ENCODE measurements at places on chromosomes 6 and 20.
A peak's percentile ranks its signal among the peaks of the same experiment; 100 is the strongest.

DNA sequence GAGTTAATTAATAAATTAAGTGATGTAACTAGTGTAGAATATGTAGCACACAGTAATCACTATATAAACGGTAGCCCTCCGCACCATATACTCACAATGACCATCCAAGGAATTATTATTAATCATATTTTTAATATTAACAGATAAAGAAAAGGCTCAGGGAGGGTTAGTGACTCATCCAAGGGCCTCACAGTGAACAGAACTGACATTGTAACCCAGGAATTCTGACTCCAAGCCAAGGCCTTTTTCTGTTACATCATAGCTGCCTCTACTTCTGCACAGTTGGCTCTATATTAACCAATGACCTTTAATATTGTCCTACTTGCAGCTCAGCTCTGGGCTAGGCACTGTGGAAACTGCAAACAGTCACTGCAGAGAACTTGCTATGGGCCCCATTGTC, 117.5 kb upstream of the SIRPG start:
- no peak for DNase-seq

DNA sequence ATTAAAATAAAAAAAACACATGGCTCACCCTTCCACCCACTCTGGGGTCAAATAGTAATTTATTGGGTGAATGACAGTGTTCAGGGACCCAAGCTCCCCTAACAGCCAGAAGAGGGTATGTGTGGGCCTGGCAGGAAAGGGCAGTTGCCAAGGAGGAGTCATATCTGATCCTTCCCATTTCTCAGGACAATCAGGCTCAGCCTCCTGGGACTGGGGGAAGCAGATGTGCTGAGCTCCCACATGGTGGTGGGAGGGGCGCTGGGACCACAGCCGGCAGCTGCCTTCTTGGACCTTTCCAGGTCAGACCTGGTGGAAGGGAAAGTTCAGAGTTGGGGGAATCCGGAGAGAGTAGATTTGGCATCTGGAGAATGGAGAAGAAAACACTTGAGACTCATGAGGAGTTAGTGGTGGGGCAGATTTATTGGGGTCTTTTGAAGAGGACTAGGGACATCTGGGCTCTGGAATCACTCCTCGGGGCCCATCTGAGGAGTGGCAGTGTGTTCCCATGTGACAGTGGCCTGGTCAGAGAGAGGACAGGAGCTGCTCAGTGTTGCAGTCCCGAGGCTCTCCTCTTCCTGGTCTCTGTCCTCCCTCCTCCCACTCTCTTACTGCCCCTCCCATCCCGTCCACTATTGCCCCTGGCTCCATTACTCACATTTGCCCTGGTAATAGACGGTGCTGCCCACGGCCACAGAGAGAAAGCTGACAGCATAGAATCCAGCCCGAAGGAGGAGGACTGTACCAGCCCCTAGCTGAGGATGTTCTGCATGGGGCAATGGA, 3.0 kb downstream of the LST1 start:
- DNase-seq, result no peak

GRCh38 chr6:52426667-52427066, 6.5 kb downstream of the EFHC1 start:
- DNase-seq, result no peak

DNA sequence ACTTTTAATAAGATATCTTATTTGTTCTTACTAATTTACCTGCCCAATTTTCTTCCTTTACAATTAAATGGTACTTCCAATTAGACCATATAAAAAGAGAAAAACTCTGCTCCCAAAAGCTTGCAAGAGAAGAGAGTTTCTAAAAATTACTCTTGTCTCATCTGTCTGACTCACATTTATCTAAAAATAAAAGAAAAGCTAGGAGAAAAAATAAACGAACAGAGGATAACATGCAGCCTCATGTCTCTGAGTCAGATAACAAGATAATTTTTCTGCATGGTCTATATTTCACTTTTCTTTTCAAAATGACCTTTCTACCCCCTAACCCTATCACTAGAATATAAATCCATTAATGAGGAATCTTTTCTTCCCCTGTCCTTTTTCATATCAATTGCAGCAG, 127.2 kb upstream of the TCF21 start:
- no peak for DNase-seq

- peak; percentile 38 for DNase-seq
Measured at GRCh38 chr20:51326201-51326819, 216.2 kb downstream of the NFATC2 start.

DNA sequence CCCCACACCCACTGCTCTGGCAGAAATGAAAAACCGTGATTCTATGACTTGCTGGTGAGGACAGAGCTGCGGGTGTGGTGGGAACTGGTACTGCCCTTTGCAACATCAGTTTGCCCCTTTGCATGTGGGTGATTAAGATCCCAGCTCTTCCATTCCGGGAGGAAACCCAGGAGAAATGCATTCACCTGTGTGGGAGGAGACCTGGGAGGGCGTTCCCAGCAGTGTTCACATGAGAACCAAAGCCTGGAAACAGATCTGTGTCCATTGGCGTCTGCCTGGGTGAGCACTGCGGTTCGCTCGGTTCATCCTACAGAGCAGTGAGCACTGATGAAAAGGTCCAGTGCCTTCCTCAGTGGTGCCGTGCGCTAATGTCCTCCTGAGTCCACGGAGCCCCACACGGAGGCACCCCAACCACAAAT, 89.7 kb downstream of the SMOC2 start:
- no peak for DNase-seq

Measured in GDM1 (cell line).